ENCODE measurements at places on chromosomes 1 and 21.
A peak's percentile ranks its signal among the peaks of the same experiment; 100 is the strongest.

- DNase-seq: no peak
Observed at GRCh38 chr1:76832521-76832920, 34.8 kb upstream of the ST6GALNAC5 start.

DNA sequence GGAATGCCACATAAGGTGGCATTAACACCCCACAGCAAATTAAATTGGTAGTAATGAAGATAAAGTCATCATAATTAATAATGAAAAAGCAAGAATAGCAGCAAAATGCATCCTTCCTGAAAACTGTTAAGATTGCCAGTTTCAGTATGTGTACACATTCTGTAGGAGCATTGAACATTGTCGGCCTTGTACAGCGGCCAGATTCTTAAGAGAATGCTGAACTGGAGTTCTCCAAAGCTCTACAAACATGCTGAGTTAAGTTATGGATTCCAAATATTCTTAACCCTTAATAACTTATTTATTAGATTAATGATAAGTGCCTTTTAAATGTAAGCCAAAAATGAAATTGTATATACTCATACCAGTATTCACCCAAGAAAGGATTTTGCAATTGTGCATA lies 189.9 kb downstream of the AK5 start:
- no peak for DNase-seq

DNA sequence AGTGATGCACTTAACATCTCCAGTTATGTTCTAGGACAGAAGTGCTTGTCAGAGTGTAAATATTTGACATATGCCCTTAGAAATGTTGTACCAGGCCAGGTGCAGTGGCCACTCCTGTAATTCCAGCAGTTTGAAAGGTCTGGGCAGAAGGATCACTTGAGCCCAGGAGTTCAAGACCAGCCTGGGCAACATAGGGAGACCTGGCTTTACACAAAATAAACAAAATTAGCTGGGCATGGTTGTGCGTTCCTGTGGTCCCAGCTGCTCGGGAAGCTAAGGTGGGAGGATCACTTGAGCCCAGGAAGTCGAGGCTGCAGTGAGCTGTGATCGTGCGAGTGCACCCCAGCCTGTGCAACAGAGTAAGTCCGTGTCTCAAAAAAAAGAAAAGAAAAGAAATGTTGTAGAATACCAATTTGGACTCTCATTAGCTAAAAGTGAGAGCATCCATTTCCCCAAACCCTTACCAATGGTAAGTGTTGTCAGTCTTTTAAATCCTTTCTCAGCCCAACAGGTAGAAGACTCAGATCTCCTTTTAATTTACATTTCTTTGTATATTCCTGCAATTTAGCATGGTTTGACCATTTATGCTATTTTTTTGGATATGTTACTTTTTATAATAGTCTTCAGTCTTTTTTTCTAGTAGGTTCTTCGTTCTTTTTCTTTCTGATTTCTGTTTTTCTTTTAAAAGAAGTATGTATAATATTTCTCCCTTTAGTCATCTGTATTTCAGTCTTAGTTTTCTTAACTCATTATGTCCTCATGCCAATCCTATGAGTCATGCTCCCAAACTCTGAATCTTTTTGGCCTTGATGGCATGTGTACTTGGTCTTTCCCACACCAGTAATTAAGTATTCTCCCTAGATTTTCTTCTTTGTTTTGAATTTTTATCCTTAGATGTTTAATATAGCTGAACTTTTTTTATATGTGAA lies 74.4 kb downstream of the CAMTA1 start:
- DNase-seq: no peak

- no peak for DNase-seq
Observed at GRCh38 chr1:27391511-27392095, 819 bp upstream of the GPR3 start.

- no peak for DNase-seq
Observed at GRCh38 chr1:110229348-110230001, 19.4 kb downstream of the KCNC4 start.

- DNase-seq: no peak
Observed at GRCh38 chr1:27571439-27572018, 32.4 kb downstream of the AHDC1 start.

GRCh38 chr1:7409278-7409677 lies 361.8 kb upstream of the VAMP3 start:
- no peak for DNase-seq

GRCh38 chr1:90753556-90753955 lies 36.5 kb upstream of the BARHL2 start:
- DNase-seq: no peak

GRCh38 chr1:248850124-248850523 lies 8.8 kb downstream of the ZNF692 start:
- DNase-seq: no peak

- DNase-seq: no peak
Observed at GRCh38 chr1:225940385-225941151, 452 bp downstream of the LEFTY2 start.

- no peak for DNase-seq
Observed at GRCh38 chr21:32545948-32546441, 39.3 kb downstream of the TCP10L start.

DNA sequence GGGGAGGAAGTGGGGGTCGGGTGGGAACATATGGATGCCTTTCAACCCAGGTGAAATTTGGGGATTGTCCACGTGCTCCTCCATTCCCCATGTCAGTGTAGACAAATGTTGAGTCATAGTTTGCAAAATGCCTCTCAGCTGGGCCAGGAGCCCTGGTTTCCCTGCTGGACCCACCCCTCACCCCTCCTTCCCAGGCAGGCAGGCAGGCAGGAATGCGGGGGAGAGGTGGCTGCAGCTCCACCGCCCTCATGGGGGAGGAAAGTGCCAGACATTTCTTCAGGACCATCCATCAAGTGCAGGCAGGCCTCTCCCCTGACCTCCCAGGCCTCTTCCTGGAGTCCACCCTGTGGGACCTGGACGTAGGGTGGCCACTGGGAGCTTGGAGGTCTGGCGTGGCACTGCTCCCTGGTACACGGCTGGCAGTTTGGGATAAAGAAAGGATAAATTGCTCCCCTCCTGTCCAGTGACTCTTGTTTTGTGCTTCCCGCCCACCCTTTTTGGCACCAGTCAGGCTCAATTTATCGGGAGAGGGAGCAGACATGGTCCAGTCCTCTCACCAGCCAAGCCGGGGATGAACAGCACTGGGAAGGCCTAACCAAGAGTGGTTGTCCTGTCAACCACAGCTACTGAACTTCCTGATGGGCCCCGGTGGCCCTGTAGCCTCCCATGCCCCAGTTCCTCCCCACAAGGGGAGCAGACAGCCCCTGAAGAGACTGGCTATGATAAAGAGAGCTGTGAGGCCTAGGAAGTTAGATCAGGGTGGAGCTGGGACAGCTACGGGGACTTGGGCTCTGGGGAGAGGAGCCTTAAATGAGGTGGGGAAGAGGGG lies 18.9 kb downstream of the NPR1 start:
- no peak for DNase-seq

- no peak for DNase-seq
Observed at GRCh38 chr21:22561946-22562345, 1563.7 kb downstream of the NCAM2 start.

DNA sequence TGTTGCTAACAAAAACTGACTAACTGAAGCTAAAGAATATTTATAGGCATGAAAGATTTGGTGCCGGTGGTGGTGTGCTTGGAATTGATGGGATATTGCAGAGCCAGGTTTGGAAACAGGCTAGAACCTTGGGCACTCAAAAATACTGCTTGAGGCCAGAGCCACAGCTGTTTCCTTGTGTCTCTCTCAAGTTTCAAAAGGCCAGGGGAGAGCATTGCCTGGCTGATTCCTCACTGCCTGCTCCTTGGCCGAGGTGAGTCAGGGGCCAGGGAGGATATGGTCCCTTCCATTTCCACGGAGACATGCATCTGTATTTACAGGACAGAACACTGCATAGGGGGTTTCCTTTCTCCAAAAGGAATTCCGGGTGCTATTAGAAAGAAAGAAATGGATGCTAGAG lies 36.1 kb upstream of the IVNS1ABP start:
- no peak for DNase-seq

DNA sequence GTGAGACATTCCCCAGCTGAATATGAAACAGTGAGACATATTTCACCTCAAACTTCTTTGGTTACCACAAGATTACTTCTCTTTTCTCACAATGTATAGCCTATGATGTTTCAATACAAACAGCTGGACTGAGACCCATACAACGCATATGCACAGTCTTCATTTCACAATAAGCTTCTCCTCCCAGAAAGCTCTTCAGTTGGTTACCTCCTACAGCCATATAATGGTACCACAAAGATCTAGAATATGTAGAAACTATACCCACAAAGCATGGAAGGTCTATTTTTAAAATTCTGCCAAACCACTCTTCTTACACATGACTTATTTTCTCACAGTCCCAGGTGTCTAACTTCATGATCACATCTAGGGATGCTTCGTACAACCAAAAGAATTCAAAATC lies 70.8 kb downstream of the JAK1 start:
- DNase-seq: no peak

DNA sequence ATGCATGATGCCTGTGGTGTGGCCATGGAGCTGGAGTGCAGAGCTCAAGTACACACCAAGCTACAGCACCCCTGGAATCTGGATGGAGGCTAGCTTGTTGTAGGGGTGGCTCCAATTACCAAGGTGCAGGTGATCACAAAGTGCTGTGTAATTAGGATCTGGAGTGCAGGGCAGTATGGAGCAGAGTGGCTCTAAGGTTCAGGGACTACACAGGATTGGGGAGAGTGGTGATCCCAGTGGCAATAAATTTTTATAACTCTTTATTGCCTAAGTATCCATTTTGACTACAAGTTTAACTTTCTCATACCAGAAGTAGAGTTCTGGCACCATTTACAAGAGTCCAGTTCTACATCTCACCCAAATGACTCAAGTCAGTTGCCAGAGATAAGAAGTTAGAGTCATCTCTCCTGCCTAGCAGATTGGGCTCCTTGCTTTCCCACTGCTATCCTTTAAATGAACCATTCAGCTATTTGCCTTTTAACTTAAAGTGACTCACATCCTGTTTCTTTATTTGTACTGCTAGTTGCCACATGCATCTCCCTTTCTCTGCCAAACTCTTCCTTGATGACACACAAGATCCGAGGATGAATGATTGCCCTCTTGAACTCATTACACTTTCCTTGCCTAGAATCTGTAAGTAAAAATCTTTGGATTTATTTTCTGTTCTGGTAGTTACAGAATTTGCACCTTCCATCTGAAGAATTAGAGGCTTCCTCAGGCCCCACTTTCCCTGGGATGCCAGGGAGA lies 427.2 kb downstream of the KCNT2 start:
- no peak for DNase-seq

DNA sequence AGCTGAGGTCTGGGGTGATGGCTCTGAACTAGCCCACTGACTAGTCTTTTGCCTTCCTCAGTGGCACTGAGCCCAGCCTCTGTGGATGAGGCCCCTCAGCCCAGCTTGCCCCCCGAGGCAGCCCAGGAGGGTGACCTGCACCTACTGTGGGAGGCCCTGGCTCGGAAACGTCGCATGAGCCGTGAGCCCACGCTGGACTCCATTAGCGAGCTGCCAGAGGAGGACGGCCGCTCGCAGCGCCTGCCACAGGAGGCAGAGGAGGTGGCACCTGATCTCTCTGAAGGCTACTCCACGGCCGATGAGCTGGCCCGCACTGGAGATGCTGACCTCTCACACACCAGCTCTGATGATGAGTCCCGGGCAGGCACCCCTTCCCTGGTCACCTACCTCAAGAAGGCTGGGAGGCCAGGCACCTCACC lies 87.8 kb downstream of the TRIM11 start:
- DNase-seq: no peak

DNA sequence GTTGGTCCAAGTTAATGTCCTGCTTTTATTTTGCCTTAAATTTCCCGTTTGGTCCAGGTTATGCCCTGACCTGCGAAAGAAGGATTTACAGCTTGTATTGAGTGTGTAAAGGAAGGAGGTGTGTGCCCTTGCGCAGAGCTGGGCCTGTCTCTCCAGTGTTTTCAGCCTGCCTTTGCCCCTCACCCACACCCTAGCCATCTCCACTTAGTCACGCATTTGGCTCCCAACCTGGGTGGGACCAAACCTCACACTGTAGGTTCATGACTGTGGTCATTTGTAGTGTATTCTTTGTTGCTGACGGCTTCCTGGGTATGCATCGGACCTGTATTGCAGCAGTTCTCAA lies 572 bp upstream of the SRSF10 start:
- peak; percentile 29 for DNase-seq

GRCh38 chr1:226545836-226546596 lies 2.5 kb upstream of the STUM start:
- no peak for DNase-seq

- no peak for DNase-seq
Observed at GRCh38 chr1:44405798-44406736, 1.0 kb downstream of the RNF220 start.

GRCh38 chr1:22958556-22958955 lies 14.1 kb downstream of the LACTBL1 start:
- DNase-seq: no peak

DNA sequence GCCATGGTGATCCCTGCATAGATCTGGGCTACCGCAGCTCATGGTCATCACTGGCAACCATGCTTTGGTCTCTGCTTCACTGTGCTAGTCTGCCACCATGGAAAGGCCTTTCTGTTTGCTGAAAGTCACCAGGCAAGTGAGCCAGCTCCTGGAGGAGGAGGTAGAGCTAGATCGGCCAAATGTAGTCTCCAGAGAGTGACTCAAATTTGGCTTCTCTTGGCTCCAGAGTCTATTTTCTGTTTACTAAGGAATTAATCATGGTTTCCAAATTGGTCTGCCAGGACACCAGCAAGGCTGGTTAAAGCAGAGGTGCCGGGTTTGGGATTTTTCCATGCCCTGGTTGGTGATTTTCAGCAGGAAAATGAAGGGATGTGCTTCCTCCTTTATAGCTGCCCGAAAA lies 52.7 kb upstream of the IVNS1ABP start:
- DNase-seq: no peak

DNA sequence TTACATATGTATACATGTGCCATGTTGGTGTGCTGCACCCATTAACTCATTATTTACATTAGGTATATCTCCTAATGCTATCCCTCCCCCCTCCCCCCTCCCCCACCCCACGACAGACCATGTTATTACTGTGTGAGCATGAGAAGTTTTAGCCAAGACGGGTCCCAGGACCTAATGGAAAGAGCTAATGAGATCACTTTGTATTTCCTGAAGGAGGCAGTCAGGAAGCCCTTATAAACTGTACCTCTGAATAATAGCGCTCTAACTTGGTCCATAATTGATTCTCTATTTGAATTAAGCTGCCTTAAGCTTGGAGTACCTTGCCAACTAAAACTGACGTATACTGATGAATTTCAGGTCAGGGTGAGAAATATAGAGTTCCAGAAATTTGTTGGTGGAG lies 4.1 kb upstream of the NEGR1 start:
- DNase-seq: no peak

- no peak for DNase-seq
Observed at GRCh38 chr1:117531222-117531621, 74.6 kb upstream of the TENT5C start.
